M059J (cell line): ENCODE measurements at places on chromosomes 12 and 14. TPM values are rescaled to one million over a fixed set of nuclear protein-coding genes. Genes with fewer than 3 reads are reported as not detected.

The MGST1 gene
- total RNA-seq = 59.1 and 70.4 TPM in 2 replicates

The PPHLN1 gene
- total RNA-seq = 78.5 and 93.1 TPM in 2 replicates

DNA sequence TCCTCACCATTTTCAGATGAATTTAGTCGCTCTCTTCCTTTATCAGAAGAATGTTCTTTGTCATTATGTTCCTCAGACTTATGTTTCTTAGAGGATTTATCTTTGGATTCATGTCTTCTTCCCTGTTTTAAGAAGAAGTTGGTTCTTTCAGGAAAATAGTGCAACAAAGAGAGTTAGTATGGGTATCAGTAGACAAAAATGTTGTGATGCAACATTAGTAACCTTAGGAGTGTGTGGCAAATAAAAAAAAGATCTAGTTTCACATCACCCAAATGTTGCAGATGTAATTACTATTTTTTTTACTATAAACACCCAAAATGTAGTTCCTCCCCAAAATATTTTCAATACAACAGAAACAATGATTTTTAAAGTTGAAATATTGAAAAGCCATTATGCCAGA lies 7.8 kb downstream of the RSRC2 start:
- peak; percentile 13 for DNase-seq

- DNase-seq = no peak
Observed at GRCh38 chr12:38783304-38783703, 122.1 kb downstream of the CPNE8 start.

DNA sequence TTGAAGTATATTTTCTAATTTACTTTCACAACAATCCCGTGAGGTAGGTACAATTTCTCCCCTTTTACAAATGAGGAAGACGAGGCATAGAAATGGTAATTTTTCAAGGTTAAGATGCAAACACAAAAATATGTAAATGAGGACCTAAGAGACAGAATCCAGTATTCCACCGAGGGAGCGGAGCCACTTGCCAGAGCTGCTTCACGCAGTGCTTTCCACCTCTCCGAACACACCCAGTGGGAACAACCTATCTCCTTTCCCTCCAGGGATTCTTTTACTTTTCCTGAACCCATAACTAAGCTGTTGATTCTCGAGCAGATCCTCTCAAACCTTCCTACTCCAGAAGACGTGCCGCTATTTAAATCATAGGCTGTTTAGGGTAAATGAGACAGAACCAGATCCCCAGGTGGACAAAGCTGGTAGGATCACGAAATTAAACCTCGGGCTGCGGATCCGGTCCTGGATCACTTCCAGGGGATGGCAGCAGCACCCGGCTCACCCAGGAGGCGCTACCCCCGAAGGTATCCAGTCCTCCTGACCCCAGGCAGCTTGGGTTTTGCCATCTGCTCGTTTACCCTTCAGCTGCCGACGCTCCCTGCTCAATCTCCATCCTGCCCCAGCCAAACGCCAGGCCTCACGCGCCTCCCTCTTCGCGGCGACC lies 1.5 kb downstream of the DDHD1 start:
- peak; percentile 61 for DNase-seq
